ENCODE measurements at places on chromosomes 2 and 18.

GRCh38 chr2:55887901-55888624 is 35.5 kb downstream of the EFEMP1 start:
- no peak for DNase-seq

GRCh38 chr2:166152064-166152463 is 24.2 kb upstream of the SCN1A start:
- DNase-seq, result no peak

- no peak for DNase-seq
These were observed 750.6 kb upstream of the SALL3 start for GRCh38 chr18:78228974-78229373.

DNA sequence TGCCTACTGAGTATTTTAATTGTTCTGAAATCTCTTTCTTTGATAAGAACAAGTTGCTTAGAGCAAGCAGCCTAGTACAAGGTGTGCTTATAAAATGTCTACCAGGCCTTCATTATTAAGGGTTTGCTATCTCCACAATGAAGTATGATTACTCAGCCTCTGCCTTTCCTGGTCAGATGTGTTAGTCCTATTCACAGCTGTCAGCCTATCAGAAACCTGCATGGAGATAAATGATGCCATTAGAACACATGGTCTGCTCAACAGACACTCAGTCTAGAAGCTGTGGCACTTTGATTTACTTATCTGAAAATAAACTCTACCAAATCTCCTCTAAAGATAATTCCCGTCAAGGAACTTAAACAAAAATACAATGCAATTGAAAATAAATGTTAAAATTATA is 448.7 kb downstream of the ERBB4 start:
- DNase-seq, result no peak

- no peak for DNase-seq
These were observed 170.6 kb downstream of the SLC8A1 start for GRCh38 chr2:40281021-40281940.

DNA sequence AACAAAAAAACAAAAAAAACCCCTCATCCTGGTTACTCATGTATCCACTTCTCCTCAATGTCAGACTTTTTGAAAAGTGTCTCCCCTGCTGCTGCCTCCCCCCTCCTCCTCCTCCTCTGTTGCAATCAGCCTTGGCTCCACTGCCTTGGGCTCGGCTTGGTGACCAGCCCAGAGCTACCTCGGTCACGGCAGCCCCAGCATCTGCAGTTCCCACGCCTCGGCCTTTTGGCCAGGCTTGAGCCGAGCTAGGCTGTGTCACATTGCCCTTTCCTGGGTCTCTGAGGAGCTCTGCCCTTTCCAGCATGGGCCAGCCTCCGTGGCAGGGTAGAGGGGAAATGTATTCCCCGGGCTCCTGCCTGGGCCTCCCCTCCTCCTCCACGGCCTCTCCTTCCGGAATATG is 22.7 kb upstream of the INHBB start:
- no peak for DNase-seq

DNA sequence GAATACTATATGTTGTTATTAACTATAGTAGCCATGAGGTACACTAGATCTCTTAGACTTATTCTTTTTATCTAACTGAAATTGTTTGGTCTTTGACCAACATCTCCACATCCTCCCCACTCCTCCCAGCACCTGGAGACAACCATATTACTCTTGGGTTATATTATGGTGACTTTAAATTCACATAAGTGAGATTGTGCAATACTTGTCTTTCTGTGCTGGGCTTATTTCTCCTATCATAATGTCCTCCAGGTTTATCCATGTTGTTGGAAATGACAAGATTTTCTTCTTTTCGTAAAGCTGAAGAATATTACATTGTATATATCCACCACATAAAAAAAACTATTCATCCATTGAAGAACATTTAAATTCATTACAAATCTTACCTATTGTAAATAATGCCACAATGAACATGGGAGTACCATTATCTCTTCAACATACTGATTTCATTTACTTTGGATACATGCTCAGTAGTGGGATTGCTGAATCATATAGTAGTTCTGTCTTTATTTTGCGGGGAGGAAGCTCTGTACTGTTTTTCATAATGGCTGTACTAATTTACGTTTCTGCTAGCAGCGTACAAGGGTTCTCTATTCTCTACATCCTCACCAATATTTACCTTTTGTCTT is 159.2 kb upstream of the SCN7A start:
- no peak for DNase-seq

GRCh38 chr18:55934821-55935220 is 346.8 kb upstream of the TCF4 start:
- no peak for DNase-seq

DNA sequence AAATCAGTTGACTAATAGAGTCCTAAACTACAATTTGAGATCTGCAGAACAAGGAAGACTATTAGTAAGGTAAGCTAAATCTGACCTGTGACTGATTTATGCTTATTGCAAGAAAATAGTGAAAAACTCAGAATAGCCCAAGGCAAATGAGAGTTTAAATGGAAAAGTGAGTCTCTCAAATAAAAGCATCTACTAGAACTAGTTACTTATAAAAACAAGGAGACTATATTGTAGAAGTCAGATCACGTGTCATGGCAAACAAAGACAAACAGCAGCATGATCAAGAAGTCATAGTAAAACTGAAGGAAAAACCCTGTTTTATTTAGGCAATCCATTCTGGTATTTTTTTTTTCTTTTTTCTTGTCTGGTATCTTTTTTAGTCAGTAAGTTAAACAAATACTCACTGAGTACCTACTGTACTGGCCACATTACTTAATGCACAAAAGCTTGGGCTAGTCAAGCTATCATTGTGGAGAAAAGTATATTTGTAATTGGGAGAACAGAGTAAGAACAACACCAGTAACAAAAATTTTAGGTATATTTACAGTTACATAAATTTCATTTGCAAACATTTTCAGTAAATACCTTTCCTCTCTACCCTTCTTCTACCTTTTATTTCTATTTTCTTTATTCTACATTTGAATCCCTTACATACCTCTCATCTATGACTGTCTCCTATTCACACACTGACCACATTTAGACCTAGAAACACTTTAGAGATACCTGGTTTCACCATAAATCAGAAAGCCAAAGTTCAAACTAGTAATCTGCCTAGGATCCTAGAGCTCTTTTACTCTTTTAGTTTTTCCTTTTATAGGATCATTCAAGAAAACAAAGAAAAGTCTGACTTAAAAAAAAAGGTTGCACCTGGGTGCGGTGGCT is 23.7 kb downstream of the CCDC88A start:
- DNase-seq, result no peak

DNA sequence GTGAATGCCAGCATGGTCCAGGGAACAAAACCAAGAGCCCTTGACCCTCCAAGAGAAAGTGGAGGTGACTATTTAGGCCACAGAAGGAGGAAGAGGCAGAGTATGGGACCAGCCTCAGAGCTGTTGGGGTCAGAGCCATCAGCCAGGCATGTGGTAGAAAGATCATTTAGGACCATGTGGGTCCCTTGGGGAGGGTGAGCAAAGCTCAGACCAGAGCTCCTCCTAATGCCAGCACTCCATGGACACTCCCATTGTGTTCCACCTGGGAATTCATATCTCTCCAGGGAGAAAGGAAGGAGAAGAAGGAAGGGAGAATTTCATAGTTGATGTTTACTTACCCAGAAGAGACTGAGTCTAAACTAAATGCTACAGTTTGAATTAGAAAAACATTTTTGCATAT is 73.2 kb downstream of the CYBRD1 start:
- no peak for DNase-seq
